ENCODE measurements at places on chromosomes 4 and X.

DNA sequence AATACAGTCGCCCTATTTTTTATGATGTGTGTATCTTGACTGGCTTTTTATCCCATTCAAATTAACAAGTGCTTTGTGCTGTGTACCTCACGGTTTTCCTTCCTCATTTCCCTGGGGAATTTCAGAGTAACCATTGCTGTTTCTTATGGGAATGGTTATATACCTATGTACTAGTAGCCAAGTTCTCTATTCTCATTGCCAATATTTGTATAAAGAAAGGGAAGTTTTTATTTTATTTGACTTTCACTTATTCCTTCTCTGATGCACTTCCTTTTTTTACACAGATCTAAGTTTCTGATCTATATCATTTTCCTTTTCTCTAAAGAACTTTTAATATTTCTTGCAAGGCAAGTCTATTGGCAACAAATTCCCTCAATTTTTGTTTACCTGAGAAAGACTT is 181.3 kb downstream of the SOWAHB start:
- no peak for DNase-seq

DNA sequence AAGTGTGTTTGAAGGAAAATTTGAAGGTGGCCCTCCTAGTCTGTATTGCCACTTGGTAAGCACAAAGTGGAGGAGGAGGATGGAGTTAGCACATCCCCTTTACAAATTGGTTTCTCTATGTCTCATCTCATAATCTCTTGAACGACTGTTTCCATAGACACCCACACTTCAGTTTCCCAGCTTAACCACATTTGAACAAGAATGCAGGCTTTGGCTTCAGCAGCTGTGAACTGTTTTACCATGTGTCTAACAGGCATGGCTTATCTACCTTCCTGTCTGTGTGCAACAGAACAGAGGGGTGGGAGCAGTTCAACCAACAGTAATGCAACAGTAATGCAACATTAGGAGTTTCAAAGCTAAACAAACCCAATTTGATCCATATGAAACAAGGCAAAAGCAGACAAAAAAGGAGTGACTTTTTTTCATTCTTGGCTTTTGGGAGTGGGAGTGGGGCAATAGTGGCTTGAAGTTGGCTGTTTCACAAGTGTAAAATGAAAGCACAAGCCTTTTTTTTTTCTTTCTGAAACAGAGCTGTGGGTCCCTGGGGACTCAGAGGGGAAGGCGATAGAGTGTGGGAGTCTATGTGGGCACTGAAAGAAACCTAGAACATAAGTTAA is 108.0 kb downstream of the ITM2A start:
- no peak for DNase-seq

DNA sequence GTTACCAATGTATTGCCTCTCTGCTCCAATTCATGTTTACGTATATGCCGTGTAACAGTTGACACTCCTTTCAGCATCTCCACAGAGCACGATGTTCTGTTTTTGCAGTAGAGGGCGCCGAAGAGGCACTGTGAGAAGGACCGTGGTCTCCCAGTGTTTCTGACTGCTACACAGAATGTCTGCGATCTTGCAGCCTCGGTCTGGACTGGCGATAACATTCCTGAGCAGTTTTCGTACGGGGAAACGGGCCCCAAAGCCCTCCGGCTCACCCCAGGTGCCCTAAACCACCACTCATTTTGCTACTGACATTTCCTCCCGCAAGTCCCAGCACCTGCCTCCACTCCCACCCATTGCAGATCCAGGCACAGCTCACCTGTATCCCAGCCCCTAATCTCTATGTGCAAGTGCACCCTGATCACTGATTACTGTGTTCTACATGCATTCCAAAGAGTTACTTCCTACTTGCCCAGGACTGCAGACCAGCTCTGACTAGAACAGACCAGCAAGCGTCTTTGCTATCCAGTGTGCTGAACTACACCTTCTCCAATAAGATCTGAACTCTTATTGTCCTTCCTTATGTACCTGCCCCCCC is 12.4 kb upstream of the NFXL1 start:
- DNase-seq: no peak

- DNase-seq: no peak
Measured at GRCh38 chr4:7391637-7392437, 42.9 kb downstream of the PSAPL1 start.

- no peak for DNase-seq
Measured at GRCh38 chr4:69684804-69685203, 31.8 kb upstream of the UGT2A1 start.

GRCh38 chr4:81453024-81453423 is 18.7 kb downstream of the RASGEF1B start:
- DNase-seq: no peak

GRCh38 chr4:37715889-37716402 is 29.8 kb upstream of the RELL1 start:
- no peak for DNase-seq

DNA sequence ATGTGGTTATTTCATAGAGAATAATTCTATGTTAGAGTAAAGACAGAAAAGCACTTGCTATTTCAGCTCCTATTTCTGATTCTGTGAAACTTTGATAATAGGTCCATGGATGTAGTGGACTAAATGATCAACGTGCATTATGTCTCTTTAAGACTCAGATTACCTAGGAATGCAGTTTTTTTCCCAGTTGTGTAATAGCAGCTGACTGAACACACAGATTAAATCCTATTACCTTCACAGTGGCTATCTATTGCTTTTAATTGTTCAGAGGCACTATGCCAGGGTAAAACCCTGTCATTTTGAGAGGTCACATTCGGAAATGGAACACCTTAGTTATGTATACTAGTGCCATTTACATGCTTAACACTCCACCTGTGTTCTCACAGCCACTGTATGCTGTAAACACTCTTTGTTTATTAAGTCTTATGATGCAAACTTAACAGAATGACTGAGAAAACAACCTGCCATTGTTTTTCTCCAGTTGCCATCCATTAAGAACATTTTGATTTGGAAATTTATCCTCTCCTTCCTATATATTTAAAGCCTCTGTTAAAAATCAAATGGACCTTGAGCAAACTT is 70.5 kb downstream of the HPGD start:
- DNase-seq: no peak

DNA sequence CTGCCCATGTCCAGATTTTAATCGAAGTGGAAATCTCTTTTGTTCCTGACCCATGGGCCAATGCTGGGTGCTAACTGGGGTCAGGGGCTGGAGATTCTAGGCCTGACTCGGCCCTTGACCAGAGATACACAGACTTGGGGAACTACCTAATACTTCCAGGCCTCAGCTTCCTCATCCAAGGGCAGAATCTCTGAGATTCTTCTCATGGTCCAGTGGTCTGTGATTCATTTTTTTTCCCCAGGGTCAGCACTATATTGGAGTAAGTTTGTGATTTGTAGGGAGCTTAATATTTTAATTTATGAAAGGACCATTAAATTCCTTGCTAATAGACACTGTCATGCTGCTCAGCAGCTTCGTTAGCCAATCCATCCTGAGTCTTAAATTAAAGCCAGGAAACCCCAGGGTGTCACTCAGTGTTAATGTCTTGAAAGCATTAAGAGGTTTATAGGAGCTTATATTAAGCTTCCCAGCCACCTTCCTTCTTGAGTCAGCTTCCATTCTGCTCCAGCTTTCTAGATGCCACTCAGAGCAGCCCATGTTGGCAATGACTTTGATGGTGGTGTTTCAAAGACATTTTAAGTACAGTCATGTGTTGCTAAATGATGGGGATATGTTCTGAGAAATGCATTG is 27.0 kb upstream of the PROM1 start:
- no peak for DNase-seq

DNA sequence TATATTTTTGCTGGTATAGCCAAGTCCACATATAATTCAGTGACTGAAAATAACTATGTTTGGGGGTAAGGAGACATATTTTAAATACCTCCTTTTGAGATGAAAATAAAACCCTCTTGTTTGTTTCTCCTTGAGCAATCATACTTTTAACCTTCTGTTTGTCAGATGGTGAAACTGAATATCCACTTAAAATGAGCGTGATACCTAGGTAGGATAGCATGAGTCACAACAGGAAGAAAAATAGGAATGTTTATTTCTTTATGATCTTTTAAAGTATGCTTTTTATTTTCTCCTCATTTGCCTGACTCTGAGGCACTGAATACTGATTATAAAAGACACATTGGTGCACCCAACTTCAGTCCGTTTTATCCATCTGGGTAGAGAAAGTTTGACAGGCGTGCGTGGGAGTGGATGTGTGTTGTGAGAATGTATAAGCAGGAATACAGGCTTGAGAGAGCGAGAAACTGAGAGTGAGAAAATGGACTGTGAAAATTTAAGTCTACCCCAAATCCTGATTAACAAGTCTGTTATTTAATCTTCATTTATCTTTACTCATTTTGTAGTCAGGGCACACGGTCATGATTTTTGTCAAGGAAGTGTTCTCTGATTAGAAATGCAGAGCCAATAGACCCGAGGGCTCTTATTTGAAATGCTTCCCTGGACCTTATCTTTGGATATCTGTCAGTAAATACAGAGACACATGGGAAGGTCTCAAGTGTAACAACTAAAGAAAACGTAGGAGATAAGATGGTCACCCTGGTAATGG is 62.1 kb upstream of the ANTXR2 start:
- DNase-seq: no peak

DNA sequence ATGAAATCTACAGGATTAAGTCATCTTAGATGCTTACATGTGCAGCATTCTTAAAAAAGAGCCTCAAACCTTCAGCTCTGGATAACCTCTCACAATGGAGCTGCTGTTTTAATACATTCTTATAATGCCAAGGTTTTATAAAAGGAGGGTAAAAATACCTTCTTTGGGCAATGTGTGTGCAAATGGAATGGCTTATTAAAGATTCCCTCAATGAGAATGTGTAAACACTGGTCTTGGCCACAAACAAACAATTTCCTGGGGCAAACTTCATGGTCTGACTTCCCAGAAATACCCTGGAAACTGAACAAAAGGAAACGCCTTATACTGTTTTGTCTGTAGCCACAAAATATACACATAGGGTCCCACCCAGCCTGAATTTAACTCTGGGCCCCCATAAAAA is 148.6 kb upstream of the INTU start:
- no peak for DNase-seq

- no peak for DNase-seq
Measured at GRCh38 chr4:169136330-169136729, 126.3 kb upstream of the CBR4 start.

- no peak for DNase-seq
Measured at GRCh38 chrX:34879886-34880285, 62.7 kb upstream of the FAM47B start.

DNA sequence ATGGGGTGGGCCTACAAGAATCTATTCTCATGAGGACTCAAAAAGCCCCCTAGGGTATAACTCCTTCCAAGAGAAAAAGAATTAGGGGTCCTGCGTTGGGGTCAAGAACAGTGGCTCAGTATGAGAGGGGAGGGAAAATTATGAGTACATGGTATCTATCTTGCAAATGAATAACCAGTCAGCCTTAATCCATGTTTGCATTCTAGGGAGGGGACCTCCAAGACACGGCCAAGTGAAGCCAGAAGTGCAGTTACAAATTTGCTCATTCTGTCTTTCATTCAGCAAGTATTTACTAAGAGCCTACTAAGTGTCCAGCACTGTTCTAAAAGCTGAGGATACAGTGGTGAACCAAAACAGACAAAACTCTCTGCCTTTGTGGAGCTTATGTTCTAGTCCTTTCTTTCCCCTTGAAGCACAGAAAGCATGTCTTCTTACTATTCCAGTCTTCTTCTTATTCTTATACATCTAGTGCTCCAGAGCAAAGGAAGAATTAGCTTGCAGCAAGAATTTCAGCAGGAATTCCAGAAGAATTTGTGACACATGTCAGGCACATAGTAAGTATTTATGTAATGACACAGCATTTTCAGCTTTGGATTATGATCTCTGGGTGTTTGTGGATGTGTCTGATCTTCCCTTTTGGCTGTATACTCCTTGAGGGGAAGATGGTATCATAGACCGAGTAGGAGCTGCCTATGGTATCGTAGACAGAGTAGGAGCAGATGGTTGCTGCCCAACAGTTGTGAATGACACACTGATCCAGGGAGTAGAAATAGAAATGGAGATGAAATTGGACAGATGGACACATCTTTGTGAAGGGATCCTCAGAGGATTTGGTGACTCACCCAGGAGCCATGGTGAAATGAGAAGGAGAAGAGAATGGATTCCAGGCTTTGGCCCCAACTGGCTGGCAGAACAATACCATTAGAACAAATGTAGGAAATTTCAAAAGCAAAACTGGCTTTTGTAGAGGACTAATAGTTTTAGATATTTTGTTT is 75.9 kb downstream of the COQ2 start:
- no peak for DNase-seq

DNA sequence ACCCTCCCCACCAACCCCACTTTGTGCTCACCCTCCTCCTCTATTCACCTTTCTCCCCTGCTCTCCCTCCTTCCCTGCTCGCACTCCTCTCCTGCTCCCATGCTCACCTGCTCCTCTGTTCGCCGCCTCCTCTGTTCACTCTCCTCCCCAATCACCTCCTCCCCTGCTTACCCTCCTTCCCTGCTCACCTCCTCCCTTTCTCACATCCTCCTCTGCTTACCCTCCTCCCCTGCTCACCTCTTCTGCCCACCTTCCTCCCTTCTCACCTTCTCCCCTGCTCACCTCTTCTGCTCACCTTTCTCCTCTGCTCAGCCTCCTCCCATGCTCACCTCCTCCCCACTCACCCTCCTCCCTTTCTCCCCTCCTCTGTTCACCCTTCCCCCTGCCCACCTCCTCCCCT is 357.2 kb downstream of the UNC5C start:
- DNase-seq: no peak

- no peak for DNase-seq
Measured at GRCh38 chr4:77734928-77735327, 84.2 kb downstream of the CNOT6L start.

- DNase-seq: no peak
Measured at GRCh38 chr4:141637565-141637964, 1.2 kb downstream of the IL15 start.

GRCh38 chr4:60201052-60201673 is 999.0 kb upstream of the ADGRL3 start:
- DNase-seq: peak; percentile 39

- DNase-seq: no peak
Measured at GRCh38 chr4:27081675-27082586, 221.3 kb downstream of the STIM2 start.

- no peak for DNase-seq
Measured at GRCh38 chr4:167185465-167185864, 48.8 kb downstream of the SPOCK3 start.

DNA sequence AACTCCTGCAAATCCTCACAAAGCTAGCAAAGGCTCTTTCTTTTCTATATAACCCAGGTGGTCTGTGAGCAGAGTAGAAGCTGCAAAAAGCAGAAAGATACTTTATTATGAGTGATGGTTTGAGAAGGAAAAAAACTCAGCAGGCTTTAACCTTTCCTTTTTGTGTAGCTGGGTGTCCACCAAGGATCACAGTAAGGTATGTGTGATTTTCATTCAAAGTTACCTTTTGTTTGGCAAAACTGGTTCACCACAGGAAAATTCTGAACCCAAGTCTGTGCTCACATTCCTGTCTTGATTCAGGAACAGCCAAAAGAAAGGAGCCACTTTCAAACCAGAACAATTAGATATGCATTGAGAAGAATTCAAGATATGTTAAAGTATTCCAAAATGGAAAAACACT is 35.7 kb downstream of the FRAS1 start:
- DNase-seq: no peak

GRCh38 chrX:119682019-119682989 is 10.7 kb downstream of the SEPTIN6 start:
- no peak for DNase-seq

- no peak for DNase-seq
Measured at GRCh38 chr4:143230683-143231082, 46.0 kb downstream of the USP38 start.

- no peak for DNase-seq
Measured at GRCh38 chr4:41485041-41485440, 52.9 kb upstream of the LIMCH1 start.

Measured in lower lobe of right lung (tissue), 2 donors.